ENCODE measurements at places on chromosomes 4 and X.

DNA sequence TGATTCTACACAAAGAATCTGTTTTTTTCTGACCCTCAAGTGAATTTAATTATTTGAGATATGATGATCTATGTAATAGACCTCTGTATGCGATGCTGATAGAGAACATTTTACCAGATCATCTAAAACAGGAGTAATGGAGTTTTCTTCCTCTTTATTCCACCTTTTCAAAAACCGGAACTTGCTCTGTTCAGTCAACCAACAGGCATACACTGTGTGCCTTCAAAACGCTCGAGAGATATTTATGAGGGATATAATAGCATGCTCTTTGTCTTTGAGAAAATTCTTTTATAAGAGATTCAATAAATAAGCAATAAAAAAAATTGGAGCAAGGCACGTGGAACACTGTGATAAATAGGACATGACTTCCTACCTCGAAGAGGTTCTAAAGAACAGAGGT, 2.0 kb downstream of the NYX start:
- no peak for DNase-seq

- DNase-seq, result no peak
Measured at GRCh38 chrX:106484233-106484632, 127.5 kb upstream of the RADX start.

DNA sequence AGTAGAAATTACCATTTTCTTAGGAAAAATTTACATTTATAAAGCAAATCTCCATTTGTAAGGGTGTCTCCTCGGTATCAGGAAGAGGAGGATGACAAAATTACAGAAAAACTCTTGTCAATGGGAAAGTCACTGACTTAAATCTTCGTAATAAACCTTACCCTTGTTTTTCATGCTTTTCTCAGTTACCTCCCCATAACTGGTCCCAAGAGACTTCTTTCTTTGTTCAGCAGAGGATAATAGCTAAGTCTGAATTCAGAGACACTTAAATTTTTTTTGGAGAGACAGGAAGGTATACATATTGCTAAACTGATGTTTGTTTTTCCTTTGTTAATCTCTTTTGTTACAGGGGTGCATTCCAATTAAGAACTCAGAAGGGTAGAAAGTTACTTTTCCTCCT, 125.5 kb upstream of the JADE1 start:
- no peak for DNase-seq

- DNase-seq, result no peak
Measured at GRCh38 chr4:177391287-177391686, 51.0 kb downstream of the AGA start.

- DNase-seq, result no peak
Measured at GRCh38 chr4:85676050-85676425, 201.1 kb downstream of the ARHGAP24 start.

GRCh38 chrX:124726881-124727280, 380.5 kb downstream of the SH2D1A start:
- no peak for DNase-seq

GRCh38 chr4:87151730-87152129, 68.7 kb downstream of the KLHL8 start:
- no peak for DNase-seq

DNA sequence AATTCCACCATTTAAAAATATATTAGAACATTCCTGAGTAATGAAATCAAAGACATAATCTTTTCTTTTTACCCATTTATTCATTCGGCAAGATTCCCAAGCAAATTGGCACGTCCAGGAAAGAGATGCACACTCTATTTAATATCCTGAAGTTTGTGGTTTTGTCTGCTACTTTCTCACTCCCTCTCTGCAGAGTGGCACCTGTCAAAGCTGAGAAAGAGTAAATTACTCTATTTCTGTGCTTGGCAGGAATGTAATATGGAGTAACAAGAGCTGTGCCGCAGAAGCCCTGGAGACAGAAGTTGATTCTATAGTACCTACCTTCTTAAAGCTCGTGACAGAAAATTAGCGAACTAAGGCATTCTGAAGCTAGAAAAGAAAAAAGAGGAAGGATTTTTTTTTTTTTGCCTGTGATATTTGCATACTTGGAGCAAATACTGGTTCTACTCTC, 5.5 kb downstream of the GSTCD start:
- peak; percentile 75 for DNase-seq

GRCh38 chr4:27056281-27056680, 195.6 kb downstream of the STIM2 start:
- no peak for DNase-seq

DNA sequence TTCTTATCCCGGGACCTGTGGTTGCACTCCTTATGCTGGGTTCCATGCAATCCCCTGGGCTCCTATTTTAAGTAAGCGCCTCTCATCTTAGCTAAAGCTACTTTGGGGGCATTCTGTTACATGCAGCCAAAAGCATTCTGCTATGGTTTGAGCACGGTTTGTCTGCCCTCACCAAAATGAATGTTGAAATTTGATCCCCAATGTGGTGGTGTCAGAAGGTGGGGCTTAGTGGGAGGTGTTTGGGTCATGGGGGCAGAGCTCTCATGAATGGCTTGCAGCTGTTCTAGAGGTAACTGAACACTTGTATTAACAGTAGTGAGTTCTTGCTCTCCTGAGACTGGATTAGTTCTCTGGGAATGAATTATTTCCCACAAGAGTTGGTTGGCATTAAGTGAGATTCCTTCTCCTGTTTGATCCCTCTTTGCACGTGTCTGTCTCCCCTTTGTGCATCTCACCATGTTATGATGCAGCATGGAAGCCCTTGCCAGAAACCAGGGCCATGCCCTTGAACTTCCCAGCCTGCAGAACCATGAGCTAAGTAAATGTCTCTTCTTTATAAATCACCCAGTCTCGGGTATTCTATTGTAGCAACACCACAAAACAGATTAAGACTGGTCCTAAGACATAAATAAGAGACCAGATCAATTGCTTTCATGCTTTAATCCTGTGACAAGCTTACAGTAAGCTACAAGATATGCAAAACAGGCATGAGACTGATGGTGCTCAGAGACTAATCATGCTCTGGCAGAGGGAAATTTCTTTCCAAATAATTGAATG, 141.8 kb downstream of the TSPAN5 start:
- no peak for DNase-seq

GRCh38 chr4:71184195-71184781, 154.5 kb upstream of the SLC4A4 start:
- peak; percentile 83 for DNase-seq

DNA sequence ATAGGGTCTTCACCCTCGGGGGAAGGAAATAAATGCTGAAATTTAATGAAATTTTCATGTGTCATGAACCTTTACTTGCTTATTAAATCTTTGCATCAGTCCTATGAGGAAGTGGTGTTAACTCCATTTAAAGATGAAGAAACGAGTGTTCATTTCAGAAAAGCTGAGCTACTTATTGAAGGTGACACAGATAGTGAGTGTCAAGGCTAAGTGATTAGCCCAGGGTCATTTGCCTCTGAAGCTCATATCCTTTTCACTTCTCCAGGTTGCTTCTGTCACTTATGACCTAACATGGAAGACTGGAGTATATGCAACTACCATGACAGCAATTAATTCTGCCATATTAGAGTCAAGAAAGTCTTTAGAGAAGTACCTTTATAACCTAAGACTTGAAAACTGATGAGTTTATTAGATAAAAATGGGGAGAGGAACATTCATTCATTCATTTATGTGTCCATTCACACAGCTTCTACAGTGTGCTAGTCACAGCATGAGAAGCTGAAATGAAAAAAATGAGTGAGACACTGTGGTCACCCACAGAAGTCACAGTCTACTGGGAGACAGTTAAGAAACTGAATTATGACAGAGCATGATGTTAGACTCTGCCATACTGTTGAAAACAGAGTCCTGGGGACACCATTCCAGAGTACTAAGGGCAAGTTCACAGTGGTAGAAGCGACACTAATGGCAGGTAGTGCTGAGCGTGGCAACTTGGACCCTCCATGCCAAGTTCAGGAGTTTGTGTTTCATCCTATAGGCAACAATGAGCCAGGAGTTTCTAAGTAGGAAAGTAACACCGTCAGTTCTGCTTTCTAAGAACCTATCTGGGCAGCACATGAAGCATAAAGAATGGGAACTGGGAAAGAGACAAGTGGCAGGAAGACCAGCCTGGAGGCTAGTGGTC, 21.3 kb downstream of the ALPK1 start:
- no peak for DNase-seq

GRCh38 chrX:1657367-1658070, 42.7 kb downstream of the ASMT start:
- DNase-seq, result peak; percentile 69

GRCh38 chrX:65874110-65874509, 165.8 kb downstream of the VSIG4 start:
- no peak for DNase-seq

- no peak for DNase-seq
Measured at GRCh38 chr4:85086721-85087120, 120.2 kb upstream of the WDFY3 start.

DNA sequence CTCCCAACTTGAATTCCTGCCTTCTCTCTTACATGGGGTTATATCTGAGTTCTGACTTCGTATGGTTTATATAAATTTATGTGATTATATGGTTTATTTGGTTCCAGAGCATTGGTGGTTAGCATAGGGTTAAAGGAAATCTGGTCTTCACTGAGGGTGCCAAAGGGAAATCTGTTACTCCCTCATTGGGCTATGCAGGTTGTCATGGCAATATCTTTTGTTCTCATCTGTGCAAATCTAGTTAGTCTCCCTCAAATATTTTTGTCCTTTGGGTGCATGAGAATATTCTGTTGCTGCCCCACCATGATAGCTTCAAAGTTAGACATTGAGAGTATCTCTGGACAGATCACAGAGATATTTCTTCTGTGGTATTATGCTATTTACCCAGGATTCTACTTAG, 71.8 kb upstream of the OTUD4 start:
- no peak for DNase-seq

GRCh38 chrX:46587158-46587557, 13.6 kb downstream of the CHST7 start:
- no peak for DNase-seq

DNA sequence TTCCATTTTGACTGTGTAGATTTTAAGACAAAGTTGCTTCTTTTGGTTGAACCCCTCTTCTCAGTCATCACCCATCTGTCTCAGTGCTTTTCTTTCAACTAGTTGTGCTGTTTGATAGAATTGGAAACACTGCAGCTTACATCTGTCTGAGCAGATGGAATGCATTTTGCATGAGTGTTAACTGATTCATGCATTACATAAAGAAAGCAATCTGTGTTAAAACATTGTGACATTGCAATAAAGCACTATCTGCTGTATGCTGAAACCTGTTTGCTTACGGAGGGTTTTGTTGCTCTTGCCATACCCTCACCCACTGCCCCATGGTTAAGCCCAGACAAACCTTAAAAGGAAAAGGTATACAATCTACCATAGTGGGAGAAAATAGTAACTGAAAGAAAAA, 47.4 kb downstream of the NRK start:
- DNase-seq, result no peak

DNA sequence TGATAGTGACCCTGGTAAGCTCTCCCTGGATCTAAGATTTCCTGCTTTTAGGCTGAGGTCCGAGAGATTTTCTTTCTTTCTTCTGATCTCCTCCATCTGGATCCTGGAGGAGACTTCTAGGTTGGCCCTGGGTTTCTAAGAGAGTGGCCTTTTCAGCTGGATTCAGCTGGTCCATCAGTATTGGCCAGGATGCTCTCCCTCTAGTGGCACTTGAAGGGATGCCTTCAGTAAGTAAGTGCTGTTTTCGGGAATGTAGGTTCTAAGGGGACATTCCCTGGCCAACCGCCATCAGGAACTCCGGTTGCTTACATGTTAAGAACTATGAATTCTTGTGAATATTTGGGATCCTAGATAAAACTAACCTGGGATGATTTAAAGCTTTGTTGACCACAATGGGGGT, 56.9 kb downstream of the SERTM2 start:
- no peak for DNase-seq
